ENCODE measurements at places on chromosomes 12 and 14. TPM values are rescaled to one million over a fixed set of nuclear protein-coding genes. Genes with fewer than 3 reads are reported as not detected.
A peak's percentile ranks its signal among the peaks of the same experiment; 100 is the strongest.

Gene MYH6
- not detected for total RNA-seq

DNA sequence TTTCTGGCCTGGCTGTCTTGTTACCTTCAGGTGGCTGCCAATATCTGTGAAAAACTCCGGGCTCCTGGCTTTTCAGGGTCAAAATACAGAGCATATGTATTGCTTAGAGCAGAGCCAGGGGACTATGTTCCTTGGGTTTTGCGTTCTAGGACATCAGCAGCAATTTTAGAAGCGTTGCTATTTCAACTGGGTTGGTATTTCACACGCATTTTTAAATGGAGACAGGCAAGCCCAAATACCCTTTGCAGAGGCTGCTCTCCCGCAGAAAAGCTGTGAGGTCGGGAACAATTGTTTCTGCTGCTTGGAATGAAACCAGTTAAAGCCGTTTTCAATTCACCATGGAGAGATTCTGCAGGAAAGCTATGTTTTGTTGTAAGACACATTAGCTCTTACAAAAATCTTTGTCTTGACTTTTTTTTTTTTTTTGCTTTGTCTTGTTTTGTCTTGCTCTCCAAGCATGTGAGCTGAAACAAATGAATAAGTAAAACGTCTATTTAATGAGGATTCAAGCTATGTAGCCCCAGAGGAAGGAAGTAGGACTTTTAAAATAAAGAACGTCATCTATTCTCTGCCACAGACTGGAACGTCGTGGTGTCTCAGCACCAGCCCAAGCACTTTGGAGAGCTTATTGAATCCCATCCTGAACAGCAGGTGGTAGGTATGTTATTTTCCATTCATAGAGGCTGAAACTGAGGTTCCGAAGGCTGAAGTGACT is 181.0 kb upstream of the TBX3 start:
- no peak for DNase-seq

DNA sequence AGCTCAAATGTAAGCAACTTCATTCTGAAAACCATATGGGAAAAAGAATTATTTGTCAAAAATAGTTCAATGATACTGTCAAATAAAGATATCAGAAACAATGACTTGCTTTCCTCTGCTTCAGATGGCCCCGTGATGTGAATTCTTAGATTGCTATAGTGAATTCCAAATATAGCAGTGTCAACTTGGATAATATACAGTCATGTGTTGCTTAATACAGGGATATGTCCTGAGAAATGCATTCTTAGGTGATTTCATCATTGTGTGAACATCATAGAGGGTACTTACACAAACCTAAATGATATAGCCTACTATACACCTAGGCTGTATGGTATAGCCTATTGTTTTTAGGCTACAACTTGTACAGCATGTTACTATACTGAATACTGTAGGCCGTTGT is 108.7 kb upstream of the MIS18BP1 start:
- no peak for DNase-seq

Gene SDR9C7
- not detected for total RNA-seq

Gene MGP
- not detected for total RNA-seq

Gene AQP2
- not detected for total RNA-seq

GRCh38 chr12:46711756-46712155 is 114.0 kb downstream of the SLC38A4 start:
- DNase-seq, result peak; percentile 69

- no peak for DNase-seq
Observed at GRCh38 chr12:51263341-51263740, 6.9 kb downstream of the SMAGP start.

Gene TMEM63C
- total RNA-seq, result not detected

DNA sequence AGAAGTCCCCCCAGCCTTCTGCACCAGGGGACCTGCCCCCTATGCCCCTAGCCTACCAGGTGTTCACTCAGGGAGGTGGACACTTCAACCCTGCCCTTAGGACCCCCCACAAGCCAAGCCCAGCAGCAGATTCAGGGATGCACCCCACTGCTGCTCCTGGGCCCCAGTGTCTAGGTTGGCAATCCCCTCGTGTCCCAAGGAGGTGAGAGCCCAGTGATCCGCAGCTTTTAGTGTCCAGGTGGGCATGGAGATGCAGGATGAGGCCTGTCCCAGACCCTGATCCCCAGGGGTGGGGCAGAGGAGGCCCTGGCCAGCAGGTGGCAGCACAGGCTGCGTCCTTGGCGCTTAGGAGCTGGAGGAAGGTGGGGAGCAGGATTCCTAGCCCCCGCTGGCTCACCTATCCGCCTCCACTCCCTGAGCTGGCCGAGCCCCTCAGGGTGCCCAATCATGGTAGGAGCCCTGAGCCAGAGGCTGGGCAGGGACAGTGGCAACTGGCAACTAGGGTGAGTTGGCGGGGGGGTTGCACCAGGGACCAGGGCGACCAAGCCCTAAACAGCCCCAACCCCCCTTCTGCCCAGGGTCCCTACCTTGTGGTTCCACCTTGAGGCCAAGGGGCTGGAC is 4.1 kb downstream of the CKB start:
- DNase-seq, result no peak

Gene FZD10
- total RNA-seq, result not detected

DNA sequence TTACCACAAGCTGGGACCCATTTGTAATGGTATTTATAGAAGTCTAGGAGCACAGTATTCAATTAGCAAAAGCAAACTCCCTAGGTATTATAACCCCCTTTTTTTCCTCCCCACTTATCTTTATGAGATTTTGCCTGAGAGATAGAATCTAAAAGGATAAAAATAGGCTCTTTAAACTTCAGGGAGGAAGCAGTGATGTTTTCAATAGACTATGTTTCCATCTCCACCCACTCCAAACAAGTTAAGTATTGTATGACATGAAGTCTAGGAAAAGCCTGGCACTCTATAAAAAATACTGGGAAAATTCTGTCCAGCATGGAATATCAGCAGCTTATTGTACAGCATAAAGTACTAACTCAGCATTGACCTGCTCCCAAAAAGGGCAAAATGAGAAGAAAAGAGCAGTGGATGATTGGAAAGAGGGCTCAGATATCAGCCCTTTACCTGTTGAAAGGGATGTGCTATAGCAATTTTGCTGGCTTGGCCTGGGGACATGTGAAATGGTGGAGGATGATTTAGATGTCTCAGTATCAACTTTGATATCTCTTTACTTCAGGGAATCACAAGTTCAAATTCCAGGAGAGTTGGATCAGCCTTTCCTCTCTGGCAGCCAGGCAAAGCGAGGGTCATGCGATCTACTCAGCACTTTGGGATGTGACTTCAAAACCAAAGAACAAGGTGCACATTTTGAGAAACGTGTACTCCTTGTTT is 72.4 kb downstream of the IGF1 start:
- DNase-seq, result no peak

Gene FAR2
- 0.13 TPM for total RNA-seq

GRCh38 chr14:26598081-26598671 is 343 bp upstream of the NOVA1 start:
- peak; percentile 79 for DNase-seq

- no peak for DNase-seq
Observed at GRCh38 chr12:112939761-112940381, 1.6 kb downstream of the OAS3 start.

- DNase-seq, result no peak
Observed at GRCh38 chr14:99066378-99066777, 205.6 kb downstream of the BCL11B start.

DNA sequence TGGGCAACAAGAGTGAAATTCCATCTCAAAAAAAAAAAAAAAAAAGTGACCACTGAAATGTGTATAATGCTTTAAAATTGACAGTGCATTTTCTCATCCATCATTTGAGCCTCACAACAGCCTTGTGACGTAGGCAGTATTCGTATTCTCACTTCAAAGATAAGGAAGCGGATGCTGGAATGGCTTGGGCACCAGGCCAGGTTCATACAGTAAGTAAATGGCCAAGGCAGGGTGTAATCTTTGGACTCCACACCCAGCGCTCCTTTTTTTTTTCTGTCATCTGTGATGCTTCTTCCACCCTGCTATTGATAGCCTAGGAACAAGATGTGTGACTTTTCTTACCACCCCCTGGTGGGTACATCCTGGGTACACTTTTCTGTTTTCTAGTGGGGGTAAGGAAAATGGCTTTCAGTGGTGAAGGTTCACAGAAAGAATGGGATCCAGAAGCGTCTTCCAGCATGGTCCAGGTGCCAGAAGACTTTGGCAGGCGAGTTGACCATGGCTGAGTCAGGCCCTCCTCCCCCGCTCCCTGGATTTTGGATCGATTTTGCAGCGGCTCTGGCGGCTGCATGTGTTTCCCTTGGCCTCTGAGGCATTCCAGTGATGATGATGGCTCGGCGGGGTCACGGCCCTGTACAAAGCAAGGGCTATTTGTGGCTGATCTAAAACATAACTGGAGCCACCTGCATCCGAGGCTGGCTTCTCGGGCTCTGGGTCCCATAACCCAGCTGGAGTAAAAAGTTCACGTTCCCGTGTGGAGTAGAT is 110.6 kb downstream of the CACNA1C start:
- DNase-seq, result no peak

DNA sequence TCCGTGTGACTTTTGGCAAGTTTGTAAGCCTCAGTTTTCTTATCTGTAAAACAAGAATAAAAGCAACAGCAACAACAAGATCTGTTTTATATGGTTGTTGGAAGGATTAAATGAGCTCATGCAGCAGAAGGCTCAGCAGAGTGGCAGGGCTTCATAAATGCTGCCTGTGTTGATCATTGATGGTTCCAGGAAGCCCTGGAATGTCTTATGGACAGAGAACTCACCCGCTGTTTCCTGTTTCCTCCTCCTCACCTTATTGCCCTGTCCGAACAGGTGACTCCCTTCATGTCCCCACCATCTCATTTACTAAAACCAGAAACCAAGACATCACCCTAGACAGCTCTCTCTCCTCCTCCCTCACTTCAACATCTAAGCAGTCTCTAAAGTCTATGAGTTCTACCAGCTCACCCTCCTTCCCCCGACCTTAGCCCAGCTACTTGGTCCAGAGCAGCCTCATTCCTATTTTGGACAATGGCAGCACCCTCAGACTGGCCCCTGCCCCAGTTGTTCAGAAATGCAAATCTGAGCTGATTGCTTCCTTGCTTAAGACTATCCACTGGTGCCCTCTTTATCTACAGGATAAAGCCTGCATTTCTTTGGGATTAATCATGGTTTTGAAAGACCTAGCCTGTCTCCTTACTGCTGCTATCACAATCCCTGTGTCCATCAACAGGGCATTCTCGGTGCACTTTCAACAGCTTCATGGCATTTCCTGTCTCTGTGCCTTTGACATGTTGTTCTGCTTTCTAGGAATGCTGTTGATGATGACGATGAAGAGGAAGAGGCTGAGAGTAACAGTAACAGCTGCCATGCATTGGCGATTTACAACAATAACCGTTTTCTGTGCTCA is 21.4 kb upstream of the GSG1 start:
- DNase-seq, result peak; percentile 94

Gene PTPN6
- total RNA-seq, result not detected

- peak; percentile 57 for DNase-seq
Observed at GRCh38 chr14:35366056-35366451, 38.5 kb downstream of the NFKBIA start.

GRCh38 chr14:103886304-103887169 is 39.2 kb upstream of the PPP1R13B start:
- no peak for DNase-seq

GRCh38 chr12:107435072-107435471 is 250.5 kb upstream of the PWP1 start:
- DNase-seq, result no peak

Gene OR6C2
- not detected for total RNA-seq

DNA sequence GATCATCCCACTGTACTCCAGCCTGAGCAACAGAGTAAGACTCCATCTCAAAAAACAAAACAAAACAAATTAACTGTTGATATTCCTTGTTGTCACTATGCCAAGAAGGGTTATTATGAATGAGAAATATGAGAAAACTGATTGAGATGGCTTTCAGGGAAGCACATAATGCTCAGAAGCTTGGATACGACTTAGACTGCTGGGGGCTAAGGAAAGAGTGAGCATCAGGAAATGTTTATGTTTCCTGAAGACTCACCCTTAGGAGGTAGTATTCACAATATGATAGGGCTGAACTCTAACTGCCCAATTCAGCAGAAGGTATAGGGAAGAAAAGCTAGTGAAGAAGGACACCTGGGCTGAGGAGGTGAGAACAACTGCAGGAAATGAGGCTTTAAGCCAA is 6.3 kb downstream of the STYK1 start:
- DNase-seq, result no peak

Gene KRT75
- not detected for total RNA-seq

DNA sequence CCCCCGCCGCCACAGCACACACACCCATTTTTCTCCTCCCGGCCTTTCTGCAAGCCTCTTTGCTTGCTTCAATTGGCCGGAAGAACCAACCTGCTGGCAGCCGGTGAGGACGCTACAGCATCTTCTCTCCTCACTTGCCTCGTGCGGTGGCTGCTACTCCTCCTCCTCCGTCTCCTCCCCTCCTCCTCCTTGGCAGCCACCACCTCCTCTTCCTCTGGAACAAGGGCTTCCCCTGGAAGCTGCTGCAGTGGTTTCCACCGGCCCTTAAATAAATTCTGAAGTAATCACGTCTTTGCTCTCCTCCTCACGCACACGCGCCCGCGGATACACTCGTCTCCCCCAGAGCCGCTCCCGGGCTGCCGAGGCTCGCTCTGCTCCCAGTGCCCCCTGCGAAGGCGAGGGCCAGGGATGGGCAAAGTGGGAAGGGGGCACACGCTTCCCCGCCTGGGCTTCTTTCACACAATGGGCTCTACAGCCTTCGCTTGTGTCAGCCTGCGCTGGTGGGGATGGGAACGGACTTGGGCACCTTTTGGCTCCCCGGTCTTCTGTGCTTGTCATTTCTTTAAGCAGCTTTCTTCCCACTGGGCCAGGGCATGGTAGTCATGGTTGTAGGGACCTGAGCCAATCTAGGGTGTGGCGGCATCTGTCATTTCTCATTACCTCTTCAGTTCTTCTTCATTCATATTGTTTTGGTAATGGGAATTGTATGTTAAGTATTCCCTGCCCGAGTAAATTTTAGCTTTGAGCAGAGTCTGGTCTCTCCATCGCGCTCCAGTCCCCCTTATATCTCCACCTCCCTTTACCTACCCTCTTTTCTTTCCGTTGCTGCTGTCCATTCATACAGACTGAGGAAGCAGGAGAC is at the start of gene PPFIA2:
Gene PPFIA2, minus strand, starts transcription at position 161 of the 862 bp plus-strand sequence.
- DNase-seq, result peak; percentile 1

Gene LRP1
- total RNA-seq, result 89.0 TPM

DNA sequence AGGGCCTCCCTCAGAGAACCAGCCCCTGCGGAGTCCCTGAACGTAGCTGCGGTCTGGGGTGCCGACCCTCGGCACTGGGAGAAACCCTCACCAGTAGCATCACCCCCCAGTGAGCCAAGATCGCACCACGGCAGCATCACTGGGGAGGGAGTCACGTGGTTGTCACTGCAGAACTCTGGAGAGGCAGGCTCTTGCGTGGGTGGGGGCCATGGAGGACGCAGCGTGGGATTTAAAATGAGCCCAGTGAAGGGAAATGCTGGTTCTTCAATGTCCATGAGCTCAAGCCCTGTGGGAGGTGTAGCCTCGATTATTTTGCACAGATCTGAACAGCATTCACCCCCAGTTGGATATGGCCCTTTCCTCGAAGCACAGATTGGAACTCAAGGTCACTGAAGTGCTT is 3.9 kb upstream of the GALNT9 start:
- no peak for DNase-seq

GRCh38 chr14:90168425-90169105 is 87.8 kb upstream of the PSMC1 start:
- DNase-seq, result no peak

- no peak for DNase-seq
Observed at GRCh38 chr12:131473741-131474709, 236.9 kb upstream of the SFSWAP start.

All from LHCN-M2 (cell line).